Mesothelial cell of epicardium (in vitro differentiated cells): ENCODE measurements at places on chromosomes 1 and 21. TPM values are rescaled to one million over a fixed set of nuclear protein-coding genes. Genes with fewer than 3 reads are reported as not detected.

Gene GJB4
- total RNA-seq = not detected in 3 replicates

GRCh38 chr1:112359961-112360767 is 35.9 kb upstream of the CTTNBP2NL start:
- H3K4me1 ChIP-seq = peaks cover 19% of the 10 kb centered on the region
- H3K27ac ChIP-seq = peak overlapping the region; percentile 84
- H3K36me3 ChIP-seq = no peaks in the 10 kb centered on the region
- H3K4me3 ChIP-seq = no peak overlapping the region
- DNase-seq = no peak

Gene ACAP3
- total RNA-seq = 85.5 to 97.3 TPM (median 91.0 TPM) in 3 replicates

- DNase-seq = no peak
- H3K27ac ChIP-seq = no peak overlapping the region
- no peak overlapping the region for H3K4me3 ChIP-seq
- H3K36me3 ChIP-seq = peaks cover 12% of the 10 kb centered on the region
Observed at GRCh38 chr21:29293495-29293894, 5.2 kb upstream of the BACH1 start.

GRCh38 chr1:172293429-172293828 is 127.1 kb upstream of the C1orf105 start:
- H3K4me3 ChIP-seq = no peak overlapping the region
- no peak for DNase-seq
- H3K27me3 ChIP-seq = no peaks in the 10 kb centered on the region
- peak overlapping the region; percentile 79 for H3K27ac ChIP-seq
- H3K4me1 ChIP-seq = peaks cover 17% of the 10 kb centered on the region

DNA sequence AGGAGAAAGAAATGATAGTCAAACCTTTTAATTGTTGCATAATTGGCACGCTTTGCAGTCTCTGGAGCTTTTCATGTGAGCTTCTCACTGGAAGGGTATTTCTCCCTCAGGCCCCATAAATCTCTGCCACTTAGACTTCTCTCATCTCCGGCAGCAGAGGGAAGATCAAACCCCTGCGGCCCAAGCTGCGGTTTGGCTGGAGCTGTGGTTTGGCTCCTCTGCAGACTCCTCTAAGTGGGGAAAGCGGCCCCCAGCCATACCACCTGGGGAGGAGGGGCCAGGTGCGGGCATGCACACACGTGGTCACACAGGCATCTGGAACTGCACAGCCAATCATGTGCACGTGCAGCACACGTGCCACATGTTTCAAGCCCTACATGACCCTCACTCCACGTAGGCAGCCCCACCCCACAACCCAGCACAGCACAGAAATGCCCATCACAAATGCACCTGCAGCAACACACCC is 58.3 kb downstream of the UBE2T start:
- no peak overlapping the region for H3K4me3 ChIP-seq
- H3K27ac ChIP-seq = peak overlapping the region; percentile 80
- peaks cover 56% of the 10 kb centered on the region for H3K4me1 ChIP-seq

Gene LRRC3
- 10.9 to 11.9 TPM (median 11.8 TPM) in 3 replicates for total RNA-seq

DNA sequence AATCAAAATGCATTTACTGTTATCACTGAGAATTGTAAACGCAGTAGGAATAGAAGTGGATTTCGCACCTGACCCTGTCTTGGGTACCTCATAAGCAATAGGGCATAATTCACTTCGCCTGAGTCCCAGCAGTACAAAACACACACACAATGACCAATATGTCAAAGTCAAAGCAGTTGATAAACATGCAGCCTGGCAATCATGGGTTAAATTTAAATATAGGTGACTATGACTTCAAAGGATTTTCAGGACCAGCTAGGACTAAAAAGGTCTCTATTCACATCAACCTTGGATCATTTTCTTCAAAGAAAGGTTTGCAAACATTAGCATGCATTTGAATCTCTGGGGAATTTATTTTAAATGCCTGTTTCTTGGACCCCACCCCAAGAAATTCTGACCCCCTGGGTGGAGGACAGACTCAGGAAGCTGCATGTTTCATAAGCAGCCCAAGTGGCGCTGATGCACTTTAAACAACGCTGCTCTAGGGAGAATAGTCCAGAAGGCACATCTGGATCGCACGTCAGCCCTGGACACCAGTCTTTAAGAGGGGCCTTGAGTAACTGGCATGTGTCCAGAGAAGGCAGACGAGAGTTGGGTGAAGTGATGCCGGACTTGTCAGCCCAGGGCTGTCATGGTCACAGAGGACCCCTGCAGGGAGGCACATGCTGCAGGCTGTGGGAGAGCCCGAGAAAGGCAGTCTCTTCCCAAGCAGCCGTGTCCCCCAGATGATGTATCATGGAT is 55.7 kb upstream of the EFHD2 start:
- H3K27me3 ChIP-seq = no peaks in the 10 kb centered on the region
- no peak overlapping the region for H3K27ac ChIP-seq
- H3K36me3 ChIP-seq = no peaks in the 10 kb centered on the region
- no peak for DNase-seq

DNA sequence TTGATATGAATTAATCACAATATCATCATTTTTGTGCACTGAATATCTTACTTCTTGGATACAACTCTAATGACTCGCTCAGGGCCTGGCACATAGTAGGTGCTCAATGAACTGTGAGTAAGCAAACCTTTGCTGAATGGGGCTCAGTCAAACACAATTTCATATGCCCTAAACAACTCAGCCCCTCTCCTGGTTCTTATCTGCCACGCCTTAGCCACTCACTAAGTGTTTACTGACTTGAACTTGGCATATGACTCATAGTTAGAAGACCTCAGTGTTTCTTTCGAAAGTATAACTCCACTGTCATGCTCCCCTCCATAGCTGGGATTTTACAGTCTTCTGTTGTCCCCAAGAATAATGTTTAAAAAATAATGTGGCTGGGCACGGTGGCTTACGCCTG is 4.8 kb upstream of the IFNLR1 start:
- peaks cover 18% of the 10 kb centered on the region for H3K27me3 ChIP-seq
- H3K4me3 ChIP-seq = no peak overlapping the region
- peaks cover 11% of the 10 kb centered on the region for H3K4me1 ChIP-seq

- no peak overlapping the region for H3K4me3 ChIP-seq
- no peak overlapping the region for H3K27ac ChIP-seq
- no peaks in the 10 kb centered on the region for H3K36me3 ChIP-seq
Observed at GRCh38 chr1:55654750-55655149, 439.6 kb upstream of the USP24 start.

- H3K27ac ChIP-seq = peak overlapping the region; percentile 80
- H3K4me3 ChIP-seq = no peak overlapping the region
- DNase-seq = no peak
- H3K27me3 ChIP-seq = no peaks in the 10 kb centered on the region
- H3K36me3 ChIP-seq = peaks cover 20% of the 10 kb centered on the region
Observed at GRCh38 chr1:23452011-23452411, 27.5 kb upstream of the TCEA3 start.

- DNase-seq = no peak
- no peak overlapping the region for H3K4me3 ChIP-seq
- H3K36me3 ChIP-seq = peaks cover 27% of the 10 kb centered on the region
- H3K27me3 ChIP-seq = no peaks in the 10 kb centered on the region
- no peaks in the 10 kb centered on the region for H3K4me1 ChIP-seq
Observed at GRCh38 chr1:178411756-178412399, 84.9 kb downstream of the CLEC20A start.

Gene CSF1
- 27.1 to 28.9 TPM (median 27.4 TPM) in 3 replicates for total RNA-seq

Gene ITPKB
- 19.7 to 21.2 TPM (median 21.0 TPM) in 3 replicates for total RNA-seq

DNA sequence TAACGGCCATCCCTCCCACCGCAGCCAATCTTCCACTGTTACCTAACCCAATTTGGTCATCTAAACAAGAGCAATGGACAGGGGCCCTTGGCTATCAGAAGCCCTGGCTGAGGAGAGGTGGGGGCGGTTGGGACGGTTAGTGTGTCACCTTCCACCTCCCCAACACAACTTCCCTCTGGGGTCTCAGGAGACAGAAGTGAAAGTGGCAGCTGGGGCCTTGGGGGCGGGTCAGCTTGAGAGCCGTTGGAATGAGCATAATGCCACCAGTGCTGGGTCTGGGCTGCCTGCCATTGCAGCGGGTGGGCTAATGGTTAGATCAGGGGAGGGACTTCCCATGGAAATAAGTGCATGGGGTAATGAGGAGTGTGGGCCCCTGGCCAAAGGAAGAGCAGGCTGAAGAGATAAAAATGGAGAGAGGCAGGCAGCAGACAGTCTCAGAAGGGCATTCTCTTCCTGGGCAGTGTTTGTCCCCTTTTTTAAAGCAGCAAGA is 7.9 kb downstream of the MEF2D start:
- H3K27me3 ChIP-seq = no peaks in the 10 kb centered on the region
- H3K4me3 ChIP-seq = no peak overlapping the region
- no peaks in the 10 kb centered on the region for H3K36me3 ChIP-seq
- H3K4me1 ChIP-seq = peaks cover 72% of the 10 kb centered on the region

GRCh38 chr1:210618369-210618768 is 289.7 kb downstream of the HHAT start:
- no peaks in the 10 kb centered on the region for H3K4me1 ChIP-seq
- DNase-seq = no peak
- no peak overlapping the region for H3K27ac ChIP-seq
- H3K36me3 ChIP-seq = no peaks in the 10 kb centered on the region

- peaks cover 75% of the 10 kb centered on the region for H3K27me3 ChIP-seq
- no peak overlapping the region for H3K27ac ChIP-seq
- H3K4me1 ChIP-seq = no peaks in the 10 kb centered on the region
Observed at GRCh38 chr1:11438996-11439395, 40.0 kb upstream of the DISP3 start.

DNA sequence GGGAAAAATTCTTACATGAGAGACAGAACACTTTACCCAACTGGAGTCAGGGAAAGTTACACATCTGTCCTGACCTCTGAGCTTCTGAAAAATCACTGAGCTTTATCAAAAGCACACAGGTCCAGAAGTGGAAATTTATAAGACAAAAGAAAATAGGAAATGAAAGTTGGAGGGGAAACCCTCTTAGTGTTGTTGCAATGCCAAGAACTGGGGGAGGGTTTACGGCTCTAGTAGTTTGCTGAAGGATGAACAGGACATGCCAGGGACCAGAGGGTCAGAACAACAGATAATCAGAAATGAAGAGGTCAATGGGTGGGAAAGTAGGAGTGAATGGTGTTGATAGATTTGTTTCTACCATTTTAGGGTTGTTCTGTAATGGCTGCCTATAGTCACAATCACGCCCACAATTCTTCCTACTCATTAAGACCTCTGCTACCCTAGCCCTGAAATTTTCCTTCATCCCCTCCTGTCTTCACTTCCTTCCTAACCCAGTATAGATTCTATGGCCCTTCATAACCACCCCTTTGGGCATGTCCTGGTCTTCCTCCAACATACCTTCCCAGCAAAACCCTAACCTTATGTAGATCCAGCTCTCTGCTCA is 30.3 kb upstream of the FMOD start:
- peaks cover 19% of the 10 kb centered on the region for H3K4me1 ChIP-seq
- no peak overlapping the region for H3K4me3 ChIP-seq
- H3K27ac ChIP-seq = peak overlapping the region; percentile 10
- H3K36me3 ChIP-seq = no peaks in the 10 kb centered on the region
- DNase-seq = no peak

- H3K27ac ChIP-seq = no peak overlapping the region
- H3K4me3 ChIP-seq = no peak overlapping the region
- H3K36me3 ChIP-seq = no peaks in the 10 kb centered on the region
- no peaks in the 10 kb centered on the region for H3K27me3 ChIP-seq
- DNase-seq = no peak
- peaks cover 4% of the 10 kb centered on the region for H3K4me1 ChIP-seq
Observed at GRCh38 chr1:53470584-53470983, 11.4 kb downstream of the DMRTB1 start.

GRCh38 chr1:217273866-217274265 is 357.0 kb downstream of the GPATCH2 start:
- no peak overlapping the region for H3K27ac ChIP-seq
- no peaks in the 10 kb centered on the region for H3K36me3 ChIP-seq
- H3K4me1 ChIP-seq = peaks cover 16% of the 10 kb centered on the region
- no peak overlapping the region for H3K4me3 ChIP-seq
- H3K27me3 ChIP-seq = peaks cover 20% of the 10 kb centered on the region

GRCh38 chr1:232635778-232636356 is 5.9 kb upstream of the SIPA1L2 start:
- H3K36me3 ChIP-seq = no peaks in the 10 kb centered on the region
- peaks cover 10% of the 10 kb centered on the region for H3K4me1 ChIP-seq
- DNase-seq = no peak
- H3K27me3 ChIP-seq = peaks cover 4% of the 10 kb centered on the region

GRCh38 chr1:166086113-166086883 is 80.5 kb downstream of the FAM78B start:
- H3K36me3 ChIP-seq = no peaks in the 10 kb centered on the region
- H3K27ac ChIP-seq = no peak overlapping the region
- DNase-seq = no peak
- H3K4me1 ChIP-seq = no peaks in the 10 kb centered on the region

Gene MFSD2A
- 5.7 to 6.9 TPM (median 6.1 TPM) in 3 replicates for total RNA-seq

DNA sequence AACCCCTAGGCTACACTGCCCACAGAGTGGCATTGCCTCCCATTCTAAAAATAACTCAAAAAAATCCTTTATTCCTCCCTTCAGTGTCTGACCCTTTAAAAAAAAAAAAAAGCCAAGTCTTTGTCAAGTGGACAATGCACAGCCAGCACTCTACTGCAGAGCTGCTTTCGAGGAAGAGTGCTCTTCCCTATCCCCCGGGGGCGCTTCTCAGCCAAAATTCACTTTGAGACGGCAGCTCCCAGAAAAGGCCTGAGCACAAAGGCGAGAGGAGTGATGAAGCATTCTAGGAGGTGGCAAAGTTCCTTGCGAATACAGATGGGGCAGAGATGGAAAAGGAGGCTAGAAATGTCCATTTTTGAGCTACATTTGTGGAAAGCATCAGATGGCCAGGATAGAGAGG is 23.3 kb downstream of the EPHA10 start:
- no peaks in the 10 kb centered on the region for H3K36me3 ChIP-seq
- H3K4me3 ChIP-seq = no peak overlapping the region
- no peak for DNase-seq
- no peaks in the 10 kb centered on the region for H3K4me1 ChIP-seq
- peaks cover 58% of the 10 kb centered on the region for H3K27me3 ChIP-seq

Gene TMEM51
- 10.4 to 11.2 TPM (median 10.9 TPM) in 3 replicates for total RNA-seq

Gene LRRN2
- total RNA-seq = 3.3 to 4.3 TPM (median 3.9 TPM) in 3 replicates

GRCh38 chr1:230863449-230863848 is 4.9 kb downstream of the C1orf198 start:
- peaks cover 16% of the 10 kb centered on the region for H3K36me3 ChIP-seq
- H3K27ac ChIP-seq = peak overlapping the region; percentile 98
- peaks cover 72% of the 10 kb centered on the region for H3K4me1 ChIP-seq
- peak; percentile 51 for DNase-seq
- H3K4me3 ChIP-seq = peak overlapping the region; percentile 52
- H3K27me3 ChIP-seq = no peaks in the 10 kb centered on the region

Gene ECM1
- total RNA-seq = 4.9 to 5.0 TPM (median 4.9 TPM) in 3 replicates

DNA sequence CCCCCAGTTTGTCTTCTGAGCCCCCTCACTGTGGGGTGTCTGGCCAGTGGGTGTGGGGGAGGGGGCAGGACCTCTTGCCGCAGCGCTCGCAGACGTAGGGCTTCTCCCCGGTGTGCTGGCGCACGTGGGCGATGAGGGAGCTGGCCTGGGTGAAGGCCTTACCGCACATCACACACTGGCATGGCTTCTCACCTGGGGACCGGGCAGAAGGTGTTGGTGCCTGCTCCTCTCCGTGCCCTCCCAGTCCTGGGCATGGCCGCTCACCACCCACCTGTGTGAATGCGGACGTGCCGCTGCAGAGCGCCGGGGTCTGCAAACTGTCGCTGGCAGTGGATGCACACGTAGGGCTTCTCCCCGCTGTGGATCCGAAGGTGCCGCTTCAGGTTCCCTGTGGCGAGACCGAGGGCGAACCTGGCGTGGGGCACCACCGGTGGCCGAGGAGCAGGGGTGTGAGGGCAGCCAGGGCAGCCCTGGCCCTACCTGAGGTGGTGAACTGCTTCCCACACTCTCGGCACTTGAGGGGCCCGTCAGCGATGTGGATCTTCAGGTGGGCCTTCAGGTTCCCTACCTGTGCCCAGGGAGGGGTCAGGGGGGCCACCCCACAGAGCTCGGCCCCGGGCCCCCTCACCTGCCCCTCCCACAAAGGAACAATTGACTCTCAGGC is 32.4 kb downstream of the ZBTB17 start:
- no peak for DNase-seq
- no peak overlapping the region for H3K27ac ChIP-seq
- H3K4me3 ChIP-seq = no peak overlapping the region
- H3K27me3 ChIP-seq = no peaks in the 10 kb centered on the region
- H3K36me3 ChIP-seq = peaks cover 29% of the 10 kb centered on the region
